Activated CD4-positive, alpha-beta memory T cell treated with anti-CD3 and anti-CD28 coated beads for 36 hours (primary cell): ENCODE measurements at places on chromosomes 3 and 15. TPM values are rescaled to one million over a fixed set of nuclear protein-coding genes. Genes with fewer than 3 reads are reported as not detected.

The UBAP1L gene
- 2.1 TPM for total RNA-seq

- DNase-seq: no peak
Measured at GRCh38 chr15:99965376-99965775, 232.1 kb upstream of the LYSMD4 start.

DNA sequence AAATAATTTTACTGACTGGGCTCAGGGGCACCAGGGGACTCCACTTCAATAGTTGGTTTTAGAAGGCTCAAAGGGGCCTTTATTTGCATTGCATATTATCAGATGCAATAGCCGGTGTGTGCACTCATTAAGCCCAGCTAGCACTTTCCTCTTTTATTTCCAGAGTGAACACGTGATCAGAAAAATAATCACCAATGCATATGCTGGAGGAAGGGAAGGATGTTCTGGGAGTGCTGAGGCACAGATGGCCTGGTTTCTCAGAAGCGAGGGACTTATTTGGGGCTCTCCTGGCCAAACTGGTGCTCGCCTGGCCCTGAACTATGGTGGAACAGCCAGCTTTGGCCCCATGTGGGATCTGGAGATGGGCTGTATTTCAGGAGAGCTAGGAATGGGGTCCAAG lies 60.4 kb upstream of the SEC13 start:
- DNase-seq: no peak

DNA sequence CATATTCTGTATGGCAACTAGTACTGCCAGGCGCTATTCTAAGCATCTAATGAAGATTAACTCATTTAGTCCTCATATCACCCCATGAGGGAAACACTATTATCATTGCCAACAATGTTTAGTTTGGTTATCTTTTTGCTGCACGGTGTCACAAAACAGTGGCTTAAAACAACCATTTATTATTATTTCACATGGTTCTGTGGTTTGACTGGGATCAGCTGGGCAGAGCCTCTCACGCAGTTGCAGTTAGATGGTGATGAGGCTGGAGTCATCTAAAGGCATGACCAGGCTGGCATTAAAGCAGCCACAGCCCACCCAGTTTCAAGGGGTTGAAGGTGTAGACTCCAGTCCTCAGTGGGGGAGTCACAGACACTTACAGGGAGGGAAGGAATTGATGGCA lies 32.8 kb upstream of the RASA2 start:
- no peak for DNase-seq

The PARP6 gene
- 44.5 TPM for total RNA-seq

- no peak for DNase-seq
Measured at GRCh38 chr3:41092844-41093243, 106.5 kb upstream of the CTNNB1 start.
